SK-N-SH (cell line): ENCODE measurements at places on chromosomes 12 and 14.
A peak's percentile ranks its signal among the peaks of the same experiment; 100 is the strongest.

- no peak for DNase-seq
Measured at GRCh38 chr12:131511803-131512561, 198.9 kb upstream of the SFSWAP start.

DNA sequence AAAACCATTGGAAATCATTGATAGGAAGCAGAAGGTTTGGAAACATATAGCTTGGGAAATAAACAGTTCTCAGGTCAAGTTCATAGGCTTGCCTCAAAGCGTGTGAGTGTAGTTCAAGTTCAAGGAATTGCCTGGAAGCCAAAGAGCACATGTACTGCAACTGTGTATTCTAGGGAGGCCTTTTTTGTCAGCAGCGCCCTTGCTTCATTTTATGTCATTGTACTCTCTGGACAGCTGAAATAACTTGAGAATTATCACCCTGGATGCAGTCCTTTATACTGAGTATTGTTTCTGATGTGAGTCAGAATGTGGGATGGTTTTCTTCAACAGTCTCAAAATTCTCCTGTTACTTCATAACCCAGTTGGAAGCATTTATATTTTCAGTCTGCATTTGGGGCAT is 16.0 kb upstream of the EVL start:
- DNase-seq: no peak

- no peak for DNase-seq
Measured at GRCh38 chr12:44224399-44225148, 388.7 kb downstream of the TMEM117 start.

GRCh38 chr12:42213954-42214426 is 24.1 kb downstream of the YAF2 start:
- no peak for DNase-seq

DNA sequence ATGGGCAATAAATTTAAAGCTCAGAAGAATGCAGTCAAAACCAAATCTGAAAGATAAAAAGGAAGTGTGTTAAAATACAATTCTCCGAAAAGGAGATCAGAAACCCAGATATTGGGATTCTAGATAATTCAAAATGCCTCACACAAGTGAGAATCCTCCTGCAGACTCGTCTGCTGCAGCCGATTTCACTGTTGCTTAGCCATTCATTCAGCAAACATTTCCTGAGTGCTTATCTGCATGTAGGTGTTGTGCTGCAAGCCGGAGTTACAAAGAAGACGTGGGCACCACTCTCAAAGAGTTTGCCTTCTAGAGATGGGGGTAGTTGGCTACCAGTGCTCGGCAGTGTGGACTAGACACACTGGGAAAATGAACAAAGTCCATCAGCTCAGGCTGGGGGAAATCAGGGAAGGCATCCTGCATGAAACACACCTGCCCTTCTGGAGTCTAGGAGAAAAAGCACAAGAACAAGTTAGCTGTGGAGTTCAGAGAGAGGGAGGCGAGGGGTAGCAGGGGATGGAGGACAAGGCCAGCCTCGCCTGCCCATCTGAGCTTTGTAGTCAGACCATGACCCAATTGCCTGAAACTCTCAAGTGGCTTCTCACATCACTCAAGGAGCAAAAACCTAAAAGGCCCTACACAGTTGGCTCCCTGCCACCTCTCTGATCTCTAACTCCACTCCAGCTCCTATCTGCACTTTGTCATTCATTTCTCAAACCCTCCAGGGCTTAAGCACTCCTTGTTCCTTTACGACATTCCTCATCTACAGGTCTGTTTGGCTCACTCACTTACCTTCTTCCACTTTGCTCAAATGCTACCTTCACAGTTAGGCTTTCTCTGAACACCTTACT is 310.0 kb upstream of the DDHD1 start:
- no peak for DNase-seq

- DNase-seq: no peak
Measured at GRCh38 chr12:112885236-112885635, 21.5 kb upstream of the OAS1 start.

- DNase-seq: no peak
Measured at GRCh38 chr12:117166107-117166506, 24.2 kb downstream of the FBXO21 start.

DNA sequence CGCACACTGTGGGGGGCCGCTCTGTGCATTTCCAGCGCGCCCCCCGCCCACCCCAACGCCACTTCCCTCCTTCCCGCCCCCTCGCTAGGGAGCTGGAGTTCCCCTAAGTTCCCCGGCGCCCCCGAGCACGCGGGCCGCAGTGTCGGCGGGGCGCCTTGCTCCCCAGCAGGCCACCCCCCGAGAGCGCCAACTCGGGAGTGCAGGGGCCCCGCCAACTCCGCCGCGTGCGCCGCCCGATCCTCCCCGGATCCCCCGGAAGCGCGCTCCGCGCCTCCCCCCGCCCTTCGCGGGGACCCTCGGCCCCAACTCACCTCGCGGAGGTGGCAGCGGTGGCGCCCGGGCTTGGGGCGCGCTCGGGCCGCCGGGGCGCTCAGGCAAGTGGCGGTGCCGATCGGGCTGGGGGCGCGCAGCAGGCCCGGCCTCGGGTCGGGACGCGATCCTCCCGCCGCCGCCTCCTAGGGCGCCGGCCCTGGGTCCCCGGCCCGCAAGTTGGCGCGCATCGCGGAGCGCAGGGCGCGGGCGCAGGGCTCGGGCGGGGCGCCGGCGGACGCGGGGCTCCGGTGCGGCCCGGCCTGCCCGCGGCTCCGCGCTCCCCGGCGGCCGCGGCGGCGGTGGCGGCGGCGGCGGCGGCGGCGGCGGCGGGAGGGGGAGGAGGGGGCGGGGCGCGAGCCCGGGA is at the start of gene NCOR2:
TSS of gene NCOR2 (minus strand) at position 616 of the 676 bp plus-strand sequence. CDS start 72,361 bp downstream, outside the sequence.
- DNase-seq: peak; percentile 81

DNA sequence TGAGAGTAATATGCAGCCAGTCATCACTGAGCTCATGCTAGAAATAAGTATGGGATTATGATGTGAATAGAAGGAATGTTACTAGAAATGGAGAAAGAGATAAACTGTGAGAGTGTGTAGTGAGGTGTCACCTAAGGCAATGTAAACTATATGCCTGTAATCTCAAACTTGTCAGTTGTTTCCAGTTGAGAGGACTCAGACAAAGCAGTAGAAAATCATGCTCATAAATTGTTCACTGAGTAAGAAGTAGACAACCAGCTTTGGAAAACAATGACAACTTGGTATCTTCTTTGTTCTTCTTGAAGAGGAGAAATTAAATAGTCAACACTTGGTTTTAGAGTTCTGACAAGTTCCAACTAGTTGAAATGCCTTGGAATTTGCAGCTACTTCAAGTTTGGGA is 148.5 kb upstream of the OR4E1 start:
- no peak for DNase-seq

GRCh38 chr12:22981711-22982110 is 356.7 kb downstream of the ETNK1 start:
- DNase-seq: no peak

- DNase-seq: no peak
Measured at GRCh38 chr12:102167821-102168604, 29.6 kb downstream of the PMCH start.

DNA sequence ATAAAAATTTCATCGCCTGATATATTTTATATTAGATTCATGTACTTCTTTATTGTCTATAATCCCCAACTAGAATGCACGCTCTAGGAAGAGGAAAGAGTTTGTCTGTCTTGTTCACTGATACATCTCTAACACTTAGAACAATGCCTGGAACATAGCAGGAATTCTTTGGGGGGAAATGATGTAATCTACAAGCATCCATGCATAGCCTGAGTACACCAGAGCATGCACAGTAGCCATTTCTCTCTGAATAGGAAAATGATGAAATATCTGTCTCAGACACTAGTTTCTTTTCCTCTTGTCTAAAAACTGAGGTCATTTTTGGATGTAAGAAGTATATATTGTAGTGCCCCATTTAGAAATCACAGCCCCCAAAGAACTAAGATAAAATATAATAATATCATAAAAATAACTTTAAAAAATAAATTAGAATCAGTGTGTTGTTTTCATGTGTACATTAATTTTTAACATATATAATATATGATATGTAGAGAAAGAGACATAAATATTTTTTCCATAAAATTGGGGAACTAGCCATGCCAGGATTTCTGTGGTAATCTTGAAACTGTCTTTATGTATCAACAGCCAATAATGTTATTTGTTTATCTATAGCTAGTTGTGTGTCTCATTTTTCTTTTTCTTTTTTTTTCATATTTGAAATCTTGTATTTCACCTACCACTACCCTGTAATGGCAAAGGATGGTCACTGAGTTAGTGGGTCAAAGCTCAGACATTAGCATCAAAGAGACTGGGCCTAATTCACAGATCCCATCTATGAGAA is 155.6 kb upstream of the TMCC3 start:
- DNase-seq: no peak

DNA sequence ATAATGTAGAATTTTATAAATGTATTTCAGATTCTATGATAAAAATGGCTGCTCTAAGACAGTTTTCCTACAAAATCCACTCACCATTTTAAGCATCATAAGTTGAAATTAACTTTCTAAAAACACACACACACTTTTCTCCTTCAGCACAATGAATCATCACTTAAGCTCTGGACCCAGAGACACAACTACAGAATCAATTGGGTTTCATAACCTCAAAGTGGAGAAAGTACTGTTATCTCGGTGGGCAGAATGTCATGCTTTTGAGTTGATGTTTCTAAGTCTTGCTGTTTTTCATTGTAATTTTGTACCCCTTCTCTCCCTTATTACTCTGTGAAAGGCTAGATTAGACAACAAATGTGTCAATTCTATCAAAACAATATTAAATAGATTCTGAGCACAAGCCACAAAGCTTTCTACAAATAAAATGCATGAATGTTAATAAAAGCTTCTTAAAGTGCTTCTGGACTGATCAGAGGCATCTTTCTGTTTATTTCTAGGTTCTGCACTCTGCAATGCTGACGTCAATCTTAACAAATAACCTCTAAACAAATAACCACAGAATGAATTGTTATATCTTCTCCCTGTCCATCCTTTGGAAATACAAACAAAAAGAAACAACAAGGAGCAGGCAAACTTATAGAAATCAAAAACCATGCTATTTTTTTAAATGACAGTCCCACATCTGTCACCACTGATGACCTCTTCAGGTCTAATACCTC is 8.2 kb downstream of the IPO8 start:
- DNase-seq: no peak

GRCh38 chr12:2095878-2096277 is 43.1 kb downstream of the CACNA1C start:
- no peak for DNase-seq

DNA sequence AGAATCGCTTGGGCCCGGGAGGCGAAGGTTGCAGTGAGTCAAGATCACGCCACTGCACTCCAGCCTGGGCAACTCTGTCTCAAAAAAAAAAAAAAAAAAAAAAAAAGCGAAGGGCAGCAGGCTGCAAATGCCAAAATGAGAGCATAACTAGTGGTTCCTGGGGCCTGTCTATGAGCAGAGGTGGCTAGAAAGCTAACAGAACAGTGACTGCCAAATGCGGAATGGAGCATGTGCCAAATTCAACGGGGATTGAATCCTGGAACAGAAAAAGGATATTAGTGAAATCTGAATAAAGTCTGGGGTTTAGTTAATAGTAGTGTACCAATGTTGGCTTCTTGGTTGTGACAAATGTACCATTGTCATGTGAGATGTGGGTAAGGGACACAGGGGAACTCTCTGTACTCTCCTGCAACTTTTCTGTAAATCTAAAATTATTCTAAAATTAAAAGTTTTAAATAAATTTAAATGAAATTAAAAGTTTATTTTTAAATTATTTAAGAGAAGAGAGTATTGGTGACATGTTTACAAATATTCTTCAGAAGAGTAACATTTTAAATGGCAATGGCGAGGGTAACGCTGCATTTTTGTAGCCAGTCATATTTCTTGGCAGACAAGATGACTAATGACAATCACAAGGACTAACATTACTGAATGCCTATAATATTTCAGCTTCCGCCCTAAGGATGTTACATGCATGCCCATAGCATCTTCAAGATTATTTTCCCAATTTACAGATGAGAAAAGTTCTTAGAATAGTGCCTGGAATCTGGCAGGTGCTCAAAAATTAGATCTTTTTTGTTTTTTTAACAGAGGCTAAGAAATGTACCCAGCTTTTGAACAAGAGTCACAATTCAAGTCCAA is 28.9 kb upstream of the NUDT4 start:
- DNase-seq: no peak

- no peak for DNase-seq
Measured at GRCh38 chr12:12210983-12211382, 55.9 kb downstream of the LRP6 start.

DNA sequence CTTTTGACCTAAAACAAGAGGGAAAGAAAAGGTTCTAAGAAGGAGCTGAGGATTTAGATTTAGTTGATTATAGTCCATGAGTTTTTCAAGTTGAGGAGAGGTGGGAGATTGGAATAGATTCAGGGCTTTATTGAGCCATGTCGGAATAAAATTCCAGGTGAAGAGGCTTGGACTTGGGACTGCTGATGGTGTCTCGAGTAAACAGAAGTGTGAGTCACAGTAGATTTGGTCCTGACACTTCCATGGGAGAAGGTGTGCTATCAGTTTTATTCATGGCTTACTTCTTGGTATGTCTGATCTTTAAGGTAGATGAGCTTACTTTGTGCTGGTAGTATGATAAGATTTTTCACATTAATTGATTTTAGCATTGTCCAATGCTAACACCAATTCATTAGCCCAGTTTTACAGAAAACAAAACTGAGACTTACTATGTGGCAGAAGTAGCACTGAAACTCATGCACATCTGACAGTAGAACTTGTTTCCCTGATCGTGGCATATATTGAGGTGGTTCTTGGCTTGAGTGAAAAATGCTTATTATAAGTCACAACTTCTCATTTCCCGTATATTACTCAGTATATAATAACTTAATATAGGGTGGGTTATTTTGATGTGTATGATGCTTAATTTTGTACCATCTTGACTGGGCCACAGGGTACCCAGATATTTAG is 172.4 kb upstream of the IGF1 start:
- DNase-seq: no peak

DNA sequence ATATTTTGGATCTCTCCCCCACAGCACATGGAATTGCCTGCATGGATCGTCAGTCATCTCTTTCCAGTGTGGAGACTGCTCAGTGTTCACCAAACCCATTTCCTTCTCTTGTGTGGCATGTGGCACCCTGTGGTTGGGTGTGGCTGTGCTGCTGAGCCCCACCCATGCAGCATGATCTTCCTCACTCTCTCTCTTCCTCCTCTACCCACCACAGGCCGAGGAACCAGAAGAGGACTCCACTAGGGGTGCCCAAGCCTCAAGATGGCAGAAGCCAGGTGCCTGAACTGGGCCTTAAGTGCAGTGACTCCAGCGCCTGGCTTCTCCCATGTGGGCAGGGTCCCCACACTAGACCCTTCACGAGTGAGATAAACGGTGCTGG is 66.8 kb upstream of the GPR68 start:
- DNase-seq: no peak
